ENCODE measurements at places on chromosomes 6 and 20.

DNA sequence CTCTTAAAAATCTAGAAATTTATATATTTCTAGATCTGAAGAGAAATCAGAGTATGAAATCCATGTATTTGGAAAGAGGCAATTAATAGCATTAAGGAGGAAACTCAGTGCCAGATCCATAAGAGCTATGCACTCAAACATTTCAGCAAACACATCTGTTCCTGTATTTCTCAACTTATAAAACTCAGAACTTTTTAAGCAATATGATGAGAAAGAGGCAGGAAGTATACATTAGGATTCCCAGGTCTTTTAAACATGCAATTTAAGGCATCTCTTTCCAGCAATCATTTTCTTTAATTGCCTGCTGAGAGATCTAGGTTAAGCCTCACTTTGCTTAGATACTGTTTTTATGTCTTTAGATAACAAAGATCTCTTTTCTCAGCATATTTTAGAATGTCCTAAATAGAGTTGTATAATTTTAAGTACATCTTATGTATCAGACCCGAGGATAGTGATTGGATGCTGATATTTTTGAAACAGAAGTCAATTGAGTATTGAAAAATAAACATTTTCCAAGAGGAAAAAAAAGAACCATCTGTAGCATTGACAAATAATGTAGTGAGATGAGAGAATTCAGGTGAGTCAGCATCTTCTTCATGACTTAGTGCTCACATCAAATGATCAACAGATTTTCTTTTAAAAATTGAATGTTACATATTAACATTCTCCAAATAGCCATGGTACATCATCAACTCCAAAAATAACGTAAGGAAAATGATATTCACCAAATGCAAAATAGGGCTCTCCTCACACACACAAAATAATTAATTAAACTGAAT, 461.4 kb upstream of the NOX3 start:
- no peak overlapping the region for H3K4me3 ChIP-seq
- no peaks in the 10 kb centered on the region for H3K27me3 ChIP-seq
- no peak overlapping the region for H3K27ac ChIP-seq
- DNase-seq = no peak
- H3K4me1 ChIP-seq = no peaks in the 10 kb centered on the region
- H3K36me3 ChIP-seq = no peaks in the 10 kb centered on the region

GRCh38 chr6:3239110-3239830, 11.8 kb upstream of the TUBB2B start:
- no peak for DNase-seq
- no peaks in the 10 kb centered on the region for H3K4me1 ChIP-seq
- H3K27me3 ChIP-seq = peaks cover 9% of the 10 kb centered on the region
- H3K27ac ChIP-seq = no peak overlapping the region

DNA sequence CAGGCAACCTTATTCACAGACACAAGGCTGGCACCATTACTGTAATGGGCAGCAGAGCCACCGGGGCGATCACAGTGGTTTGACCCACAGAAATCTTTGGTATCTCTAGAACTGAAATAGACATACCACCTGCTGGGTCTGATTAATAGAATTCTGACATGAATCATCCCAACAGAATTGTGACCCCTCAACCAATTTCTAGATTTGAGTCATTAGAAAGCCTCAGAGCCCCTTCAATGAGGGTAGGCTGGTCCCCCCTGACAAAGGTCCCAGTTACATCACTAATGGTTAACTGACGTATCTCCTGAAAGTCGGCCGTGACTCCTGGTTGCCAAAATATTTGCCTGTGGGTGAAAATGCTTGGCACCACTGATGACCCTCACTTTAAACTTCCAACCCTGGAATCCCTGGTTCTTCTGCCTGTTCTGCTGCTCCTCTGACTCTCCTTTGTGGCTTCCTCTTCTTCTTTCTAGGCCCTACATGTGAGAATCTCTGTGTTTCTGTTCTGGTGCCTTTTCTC, 124.9 kb upstream of the ARID1B start:
- no peak overlapping the region for H3K27ac ChIP-seq
- DNase-seq = no peak
- H3K4me3 ChIP-seq = no peak overlapping the region
- no peaks in the 10 kb centered on the region for H3K36me3 ChIP-seq
- no peaks in the 10 kb centered on the region for H3K4me1 ChIP-seq

- H3K4me3 ChIP-seq = no peak overlapping the region
- no peaks in the 10 kb centered on the region for H3K4me1 ChIP-seq
- no peak overlapping the region for H3K27ac ChIP-seq
Observed at GRCh38 chr6:82015043-82015442, 232.5 kb downstream of the IBTK start.

DNA sequence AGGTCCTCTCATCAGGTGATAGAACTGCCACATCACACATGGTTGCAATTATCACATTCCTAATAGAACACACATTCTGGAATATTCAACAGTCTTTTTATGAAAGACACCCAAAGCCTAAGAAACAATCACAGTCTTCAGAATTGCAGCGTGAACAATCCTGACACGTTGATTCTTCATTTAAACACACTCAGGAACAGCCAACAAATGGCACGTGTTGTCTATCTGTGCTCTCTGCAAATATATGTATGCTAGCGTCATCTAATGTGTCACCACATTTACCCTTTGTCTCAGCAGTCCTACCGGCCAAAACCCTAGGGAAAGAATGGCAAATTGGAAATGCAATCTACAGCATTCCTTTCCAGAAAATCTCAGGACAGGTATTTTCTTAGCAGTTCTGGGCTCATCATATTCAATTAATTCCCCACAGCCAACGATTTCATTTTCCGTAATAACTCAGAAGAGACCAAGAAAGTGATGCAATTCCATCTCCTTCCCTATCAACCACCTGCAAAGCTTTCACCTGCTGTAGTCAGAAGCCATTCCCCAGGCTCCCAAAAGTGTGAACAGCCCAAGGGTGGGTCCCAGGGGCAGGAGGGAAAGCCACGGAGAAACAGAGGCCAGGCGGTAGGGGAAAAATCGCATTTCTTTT, 280.3 kb upstream of the JARID2 start:
- no peak for DNase-seq
- H3K27me3 ChIP-seq = no peaks in the 10 kb centered on the region
- no peaks in the 10 kb centered on the region for H3K36me3 ChIP-seq
- no peaks in the 10 kb centered on the region for H3K4me1 ChIP-seq
- no peak overlapping the region for H3K27ac ChIP-seq

GRCh38 chr6:130967502-130968445, 95.3 kb downstream of the EPB41L2 start:
- no peak overlapping the region for H3K4me3 ChIP-seq
- no peaks in the 10 kb centered on the region for H3K4me1 ChIP-seq
- H3K36me3 ChIP-seq = no peaks in the 10 kb centered on the region
- no peaks in the 10 kb centered on the region for H3K27me3 ChIP-seq

DNA sequence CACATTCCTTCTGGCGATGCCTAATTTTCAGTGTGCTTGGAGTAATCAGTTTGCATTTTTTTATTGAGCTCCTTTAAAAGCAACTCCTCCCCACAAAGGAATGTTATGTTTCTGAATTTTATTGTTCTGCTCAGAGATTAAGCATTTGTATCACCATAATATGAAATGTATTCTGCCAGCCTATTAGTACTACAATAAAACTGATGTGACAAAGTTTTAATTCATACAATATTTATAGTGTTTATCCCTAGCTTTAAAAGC, 236.9 kb upstream of the ASCC3 start:
- no peak overlapping the region for H3K4me3 ChIP-seq
- no peaks in the 10 kb centered on the region for H3K4me1 ChIP-seq
- no peak for DNase-seq
- H3K27ac ChIP-seq = no peak overlapping the region

GRCh38 chr20:11090751-11091150, 417.0 kb upstream of the JAG1 start:
- no peak overlapping the region for H3K27ac ChIP-seq
- DNase-seq = no peak
- H3K4me3 ChIP-seq = no peak overlapping the region
- H3K27me3 ChIP-seq = no peaks in the 10 kb centered on the region

GRCh38 chr6:68710496-68710895, 75.4 kb downstream of the ADGRB3 start:
- no peaks in the 10 kb centered on the region for H3K4me1 ChIP-seq
- no peak overlapping the region for H3K4me3 ChIP-seq
- H3K27ac ChIP-seq = no peak overlapping the region
- no peaks in the 10 kb centered on the region for H3K36me3 ChIP-seq
- no peak for DNase-seq

- DNase-seq = no peak
- H3K27me3 ChIP-seq = no peaks in the 10 kb centered on the region
- H3K27ac ChIP-seq = no peak overlapping the region
- H3K4me3 ChIP-seq = no peak overlapping the region
- no peaks in the 10 kb centered on the region for H3K4me1 ChIP-seq
Observed at GRCh38 chr6:143970456-143971218, 37.4 kb downstream of the PLAGL1 start.

DNA sequence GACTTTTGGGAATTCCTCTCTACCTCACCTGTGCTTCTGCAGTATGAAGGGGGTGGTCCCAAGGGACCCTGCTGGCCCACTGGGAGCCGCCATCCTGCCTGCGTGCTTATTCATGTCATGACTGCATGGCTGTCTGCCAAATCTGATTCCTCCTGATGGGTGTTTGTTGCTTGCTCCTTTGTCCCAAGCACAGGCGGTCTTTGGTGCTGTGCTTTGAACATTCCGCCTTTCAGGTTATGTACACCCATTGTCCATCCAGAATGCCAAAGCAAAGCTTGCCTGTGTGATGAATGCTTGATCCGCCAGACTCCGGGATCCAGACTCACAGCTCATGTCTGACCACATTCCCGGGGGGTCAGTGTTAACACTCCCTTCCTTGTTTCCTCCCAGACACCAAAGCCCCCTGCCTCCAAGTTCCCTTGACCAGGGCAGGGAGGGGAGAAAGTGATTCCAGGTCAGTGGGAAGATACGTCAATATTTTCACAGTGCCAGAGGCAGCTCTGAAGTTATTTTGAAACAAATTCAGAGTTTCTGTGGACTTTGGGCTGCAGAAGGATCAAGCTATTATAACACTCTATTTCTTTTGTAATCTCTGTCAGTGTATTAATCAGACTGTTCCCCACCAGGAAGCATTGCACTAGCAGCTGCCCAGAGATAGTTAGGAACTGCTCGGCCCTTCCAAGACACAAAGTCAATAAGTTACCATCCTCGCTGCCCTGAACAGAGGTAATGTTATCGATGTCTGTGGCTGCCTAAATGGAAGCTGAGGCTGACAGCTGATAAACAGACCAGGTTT, 9.5 kb downstream of the DAAM2 start:
- no peaks in the 10 kb centered on the region for H3K4me1 ChIP-seq
- H3K36me3 ChIP-seq = no peaks in the 10 kb centered on the region
- no peak overlapping the region for H3K27ac ChIP-seq

DNA sequence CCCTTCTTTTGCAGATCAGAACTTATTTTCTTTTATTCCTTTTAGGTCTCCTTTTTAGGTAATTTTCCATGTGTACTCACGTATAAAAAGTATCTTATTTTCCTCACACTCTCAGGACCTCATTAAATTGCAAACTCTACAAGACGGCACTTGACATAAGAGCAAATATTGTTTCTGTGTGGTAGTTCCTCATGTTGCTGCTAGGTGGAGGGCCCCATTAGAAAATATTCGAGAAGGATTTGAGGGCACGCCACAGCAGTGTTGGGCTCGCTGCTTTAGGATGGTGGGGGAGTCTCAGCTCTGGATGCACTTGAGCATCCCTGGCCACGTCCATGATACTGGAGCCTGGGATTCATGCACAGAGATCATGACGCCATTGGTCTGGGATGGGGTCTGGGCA, 64.9 kb upstream of the ZFP64 start:
- H3K27me3 ChIP-seq = no peaks in the 10 kb centered on the region
- H3K4me1 ChIP-seq = no peaks in the 10 kb centered on the region
- DNase-seq = no peak
- no peak overlapping the region for H3K27ac ChIP-seq
- H3K4me3 ChIP-seq = no peak overlapping the region

GRCh38 chr6:11384531-11385309, 152.3 kb upstream of the NEDD9 start:
- no peaks in the 10 kb centered on the region for H3K27me3 ChIP-seq
- no peak overlapping the region for H3K27ac ChIP-seq
- peaks cover 27% of the 10 kb centered on the region for H3K4me1 ChIP-seq
- no peaks in the 10 kb centered on the region for H3K36me3 ChIP-seq
- no peak for DNase-seq

DNA sequence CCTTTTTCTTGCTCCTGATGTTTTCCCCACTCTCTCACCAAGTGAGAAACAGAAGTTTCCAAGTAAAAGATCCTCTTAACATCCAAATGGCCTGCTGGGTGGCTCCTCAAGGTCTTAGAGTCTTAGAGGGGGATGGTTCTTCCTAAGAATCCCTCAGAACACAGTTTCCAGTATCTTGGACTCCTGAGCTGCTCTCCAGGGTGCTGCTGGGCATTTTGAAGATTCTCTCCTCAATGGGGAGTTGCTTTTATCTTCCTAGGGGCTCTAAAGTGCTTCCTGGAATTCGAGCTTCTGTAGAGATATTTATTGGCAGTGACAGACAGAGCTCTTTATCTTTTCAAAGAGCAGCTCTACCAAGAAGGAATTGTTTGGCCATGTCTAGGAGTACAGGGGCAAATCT, 70.8 kb upstream of the SLC35B3 start:
- H3K27ac ChIP-seq = no peak overlapping the region
- H3K4me1 ChIP-seq = no peaks in the 10 kb centered on the region
- H3K4me3 ChIP-seq = no peak overlapping the region
- H3K36me3 ChIP-seq = no peaks in the 10 kb centered on the region
- no peaks in the 10 kb centered on the region for H3K27me3 ChIP-seq

GRCh38 chr20:14997791-14998190, 660.4 kb upstream of the FLRT3 start:
- H3K27me3 ChIP-seq = no peaks in the 10 kb centered on the region
- no peak for DNase-seq
- H3K36me3 ChIP-seq = no peaks in the 10 kb centered on the region
- H3K27ac ChIP-seq = no peak overlapping the region

GRCh38 chr6:159462431-159462830, 230.6 kb downstream of the SOD2 start:
- H3K4me3 ChIP-seq = no peak overlapping the region
- no peaks in the 10 kb centered on the region for H3K36me3 ChIP-seq
- no peaks in the 10 kb centered on the region for H3K27me3 ChIP-seq
- no peak overlapping the region for H3K27ac ChIP-seq
- no peaks in the 10 kb centered on the region for H3K4me1 ChIP-seq

GRCh38 chr6:98848539-98849242, 14.3 kb downstream of the POU3F2 start:
- no peak for DNase-seq
- peaks cover 50% of the 10 kb centered on the region for H3K27me3 ChIP-seq
- no peak overlapping the region for H3K4me3 ChIP-seq
- H3K36me3 ChIP-seq = no peaks in the 10 kb centered on the region
- H3K4me1 ChIP-seq = peaks cover 29% of the 10 kb centered on the region

Measured in effector memory CD4-positive, alpha-beta T cell (primary cell).